Left renal pelvis (tissue), 4 donors: ENCODE measurements at places on chromosomes 7 and 10.

DNA sequence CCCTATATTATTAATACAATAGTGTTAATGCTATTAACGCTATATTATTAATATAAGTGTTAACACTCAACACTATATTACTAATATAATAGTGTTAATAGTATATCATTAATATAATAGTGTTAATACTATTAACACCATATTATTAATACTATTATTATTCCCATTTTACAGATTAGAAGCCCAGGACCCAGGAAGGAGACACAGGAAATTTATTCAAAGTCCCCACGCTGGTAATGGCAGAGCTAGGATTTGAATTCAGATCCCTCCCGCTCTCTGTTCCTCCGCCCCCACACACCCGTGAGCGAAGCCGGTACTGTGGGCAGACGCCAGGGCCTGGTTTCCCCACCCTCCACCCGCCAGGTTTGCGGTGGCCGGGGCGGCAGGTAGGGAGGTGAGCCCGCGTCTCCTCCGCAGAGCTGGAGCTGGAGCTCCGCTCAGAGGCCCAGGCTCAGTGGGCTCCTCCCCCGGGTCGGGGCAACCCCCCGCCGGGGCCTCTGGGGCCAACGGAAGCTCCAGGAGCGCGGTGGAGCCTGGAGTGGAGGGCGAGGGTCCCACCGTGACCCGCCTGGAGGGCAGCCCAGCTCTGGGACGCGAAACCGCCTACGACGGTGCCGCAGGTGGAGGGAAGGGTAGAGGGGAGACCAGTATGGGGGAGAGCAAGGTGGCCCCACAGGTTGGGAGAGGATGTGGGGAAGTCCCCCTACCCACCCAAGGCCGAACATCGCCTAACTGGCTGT is at the start of gene TMEM225B:
Gene TMEM225B (plus strand): TSS at position 506 of the 740 bp plus-strand sequence. CDS start 6,122 bp downstream, outside the sequence.
- DNase-seq = no peak

- DNase-seq = no peak
Observed at GRCh38 chr7:69790977-69791724, 192.9 kb downstream of the AUTS2 start.

GRCh38 chr7:130180571-130181262 is 24.5 kb downstream of the TMEM209 start:
- DNase-seq = no peak

DNA sequence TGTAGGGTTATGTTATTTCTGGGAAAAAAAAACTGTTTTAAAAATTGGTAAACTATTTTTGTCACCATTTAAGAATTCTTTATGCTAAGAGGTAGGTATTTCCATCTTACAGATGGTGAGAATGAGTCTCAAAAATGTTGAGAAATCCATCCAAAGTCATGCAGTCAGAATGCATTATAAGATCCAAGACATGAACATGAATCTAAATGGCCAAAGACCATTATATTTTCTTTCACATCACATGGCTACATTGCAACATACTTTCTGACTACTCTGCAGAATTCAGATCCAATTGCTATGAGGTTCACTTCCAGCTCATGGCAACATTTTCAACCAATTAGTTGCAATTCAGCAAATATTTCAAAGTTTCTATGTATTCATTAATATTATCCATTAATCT is 181.2 kb downstream of the TWIST1 start:
- no peak for DNase-seq

GRCh38 chr10:97106207-97106606 is 79.6 kb downstream of the SLIT1 start:
- no peak for DNase-seq
